ENCODE measurements at places on chromosomes 2 and 18. TPM values are rescaled to one million over a fixed set of nuclear protein-coding genes. Genes with fewer than 3 reads are reported as not detected.

Gene MC2R
- polyA plus RNA-seq, result not detected

Gene RAB17
- polyA plus RNA-seq, result not detected

Gene ALMS1
- polyA plus RNA-seq, result 1.9 TPM

Gene PROC
- not detected for polyA plus RNA-seq

Gene CACNB4
- 0.11 TPM for polyA plus RNA-seq

Gene ARHGAP15
- polyA plus RNA-seq, result 253 TPM

Gene C2orf80
- not detected for polyA plus RNA-seq

Gene LGALSL
- polyA plus RNA-seq, result 0.32 TPM

Gene SNTG2
- 1.2 TPM for polyA plus RNA-seq

- DNase-seq, result no peak
These were observed 195.7 kb downstream of the CDH20 start for GRCh38 chr18:61528961-61529360.

- DNase-seq, result no peak
These were observed 173.0 kb upstream of the STK17B start for GRCh38 chr2:196344397-196344796.

DNA sequence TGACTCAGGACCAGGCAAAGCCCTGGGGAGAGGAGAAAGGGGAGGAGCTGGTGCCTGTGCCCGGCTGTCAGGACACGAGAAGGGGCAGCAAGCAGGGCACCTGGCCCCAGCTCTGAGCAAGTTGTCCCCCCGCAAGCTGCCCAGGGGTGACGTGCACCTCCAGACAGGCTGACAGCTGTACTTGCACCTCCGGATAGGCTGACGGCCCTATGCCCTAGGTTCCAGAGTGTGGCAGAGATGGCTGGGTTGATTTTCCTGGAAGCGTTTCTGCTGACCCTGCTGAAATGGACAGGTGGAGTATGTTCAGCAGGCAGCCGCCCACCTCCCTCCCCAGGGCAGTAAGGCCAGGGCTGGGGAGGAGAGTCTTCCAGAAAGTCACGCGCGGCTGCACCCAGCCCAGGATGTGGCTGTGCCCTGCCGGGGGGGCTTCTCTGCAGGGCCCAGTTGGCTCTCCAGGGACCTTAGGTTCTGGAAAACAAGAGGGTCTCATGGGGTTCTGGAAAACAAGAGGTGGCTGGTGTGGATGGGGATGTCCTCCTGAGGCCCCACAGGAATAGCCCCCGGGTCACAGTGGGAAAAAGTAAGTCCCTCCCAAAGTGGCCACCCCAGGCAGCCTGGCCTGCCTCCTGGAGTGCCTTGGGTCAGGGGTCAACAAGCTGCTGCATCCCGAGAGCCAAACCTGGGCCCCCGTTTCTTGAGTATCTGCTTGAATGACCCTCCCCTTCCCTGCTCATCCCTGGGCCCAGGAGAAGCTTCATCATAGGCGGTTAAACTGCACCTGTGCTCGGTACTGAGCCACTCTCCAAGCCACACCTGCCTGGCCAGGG, 71.4 kb upstream of the OTOS start:
- DNase-seq, result no peak

GRCh38 chr2:157743051-157743450, 114.4 kb upstream of the ACVR1C start:
- DNase-seq, result no peak

GRCh38 chr2:142189501-142189900, 58.7 kb upstream of the LRP1B start:
- no peak for DNase-seq

GRCh38 chr2:230678451-230678850, 34.2 kb upstream of the CAB39 start:
- no peak for DNase-seq

GRCh38 chr2:203413796-203414195, 85.6 kb downstream of the ABI2 start:
- DNase-seq, result no peak

DNA sequence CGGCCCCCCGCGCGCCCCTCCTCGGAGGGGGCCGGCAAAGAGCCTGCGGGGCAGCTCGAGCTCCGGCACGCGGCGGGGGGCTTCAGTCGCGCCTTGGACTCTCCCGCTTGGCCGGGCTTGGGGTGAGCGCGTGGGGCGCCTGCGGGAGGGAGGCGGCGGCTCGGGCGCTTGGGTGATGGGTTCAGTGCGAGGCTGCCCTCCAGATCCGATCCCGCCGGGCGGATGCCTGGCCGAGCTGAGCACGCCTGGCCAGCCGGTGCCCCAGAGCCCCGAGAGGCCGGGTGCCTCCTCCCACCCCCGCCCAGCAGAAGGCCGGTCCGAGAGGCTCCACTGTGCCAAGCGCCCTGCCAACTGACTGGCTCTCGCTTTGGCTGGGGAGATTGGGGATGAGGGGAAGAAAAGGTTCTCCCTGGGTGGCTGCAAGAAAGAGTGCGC, 273 bp upstream of the NXPH2 start:
- no peak for DNase-seq

GRCh38 chr2:74502720-74503505, 3.5 kb upstream of the LBX2 start:
- no peak for DNase-seq

GRCh38 chr18:21853016-21853415, 112.4 kb downstream of the MIB1 start:
- DNase-seq, result no peak

- DNase-seq, result no peak
These were observed 102.5 kb upstream of the NOSTRIN start for GRCh38 chr2:168699844-168700417.

- DNase-seq, result no peak
These were observed 118.6 kb downstream of the LOXHD1 start for GRCh38 chr18:46538376-46538775.

DNA sequence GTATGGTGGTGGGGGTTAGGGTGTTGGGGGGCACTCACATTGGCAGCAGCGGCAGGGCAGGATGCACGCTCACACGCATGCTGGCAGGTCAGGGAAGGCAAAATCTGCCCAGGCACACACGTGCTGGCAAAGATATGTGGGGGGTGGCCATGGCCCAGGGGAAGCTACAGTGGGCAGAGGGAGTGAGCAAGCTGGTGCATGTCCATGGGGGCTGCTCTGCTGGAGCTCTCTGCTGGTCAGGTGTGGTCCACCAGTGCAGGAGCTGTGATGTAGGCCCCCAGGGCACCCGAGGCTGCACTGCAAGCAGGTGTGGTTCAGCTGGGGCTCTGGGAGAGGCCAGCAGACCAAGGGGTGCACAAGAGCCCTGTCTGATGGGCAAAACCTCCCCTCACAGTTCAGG, 491.5 kb upstream of the TNP1 start:
- DNase-seq, result no peak

- no peak for DNase-seq
These were observed 355.8 kb downstream of the ARL6IP6 start for GRCh38 chr2:153074207-153074606.

GRCh38 chr18:62196079-62196478, 9.0 kb downstream of the RELCH start:
- no peak for DNase-seq

DNA sequence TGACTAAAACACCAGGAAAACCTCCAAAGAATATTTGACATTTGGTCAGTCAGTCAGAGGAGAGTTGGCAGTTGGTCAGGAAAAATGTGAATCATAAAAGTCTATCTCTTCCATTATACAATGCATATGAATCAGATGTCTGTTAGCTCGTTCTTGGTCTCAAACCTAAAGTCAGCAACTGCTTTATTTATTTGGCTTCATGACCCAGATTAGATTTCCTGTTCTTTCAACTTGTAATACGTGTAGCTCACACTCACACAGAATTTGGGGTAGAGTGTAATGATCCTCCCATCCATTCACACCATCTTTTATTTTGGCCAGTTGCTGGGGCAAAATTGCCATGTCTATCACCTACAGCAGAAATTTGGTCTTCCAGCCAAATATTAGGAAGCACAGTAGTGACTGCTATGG, 81.9 kb upstream of the COL5A2 start:
- DNase-seq, result peak; percentile 3

DNA sequence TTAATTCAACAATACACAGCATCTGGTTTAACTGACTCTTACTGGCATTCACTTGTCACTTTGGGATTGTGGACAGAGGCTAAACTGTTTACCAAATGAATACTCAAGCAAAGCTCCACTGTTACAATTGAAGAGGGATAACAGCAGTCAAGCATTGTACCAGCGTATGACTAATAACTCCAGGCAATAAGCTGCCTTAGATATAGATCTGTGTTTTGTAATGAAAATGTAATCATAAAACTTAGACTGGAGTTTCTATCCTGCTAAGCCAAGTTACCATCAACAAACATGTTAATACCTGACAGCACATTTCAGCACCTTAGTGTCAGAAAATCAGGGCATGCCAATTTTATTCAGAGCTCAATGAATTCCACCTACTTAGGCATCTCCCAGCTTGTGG, 889.5 kb downstream of the EPHA4 start:
- no peak for DNase-seq

DNA sequence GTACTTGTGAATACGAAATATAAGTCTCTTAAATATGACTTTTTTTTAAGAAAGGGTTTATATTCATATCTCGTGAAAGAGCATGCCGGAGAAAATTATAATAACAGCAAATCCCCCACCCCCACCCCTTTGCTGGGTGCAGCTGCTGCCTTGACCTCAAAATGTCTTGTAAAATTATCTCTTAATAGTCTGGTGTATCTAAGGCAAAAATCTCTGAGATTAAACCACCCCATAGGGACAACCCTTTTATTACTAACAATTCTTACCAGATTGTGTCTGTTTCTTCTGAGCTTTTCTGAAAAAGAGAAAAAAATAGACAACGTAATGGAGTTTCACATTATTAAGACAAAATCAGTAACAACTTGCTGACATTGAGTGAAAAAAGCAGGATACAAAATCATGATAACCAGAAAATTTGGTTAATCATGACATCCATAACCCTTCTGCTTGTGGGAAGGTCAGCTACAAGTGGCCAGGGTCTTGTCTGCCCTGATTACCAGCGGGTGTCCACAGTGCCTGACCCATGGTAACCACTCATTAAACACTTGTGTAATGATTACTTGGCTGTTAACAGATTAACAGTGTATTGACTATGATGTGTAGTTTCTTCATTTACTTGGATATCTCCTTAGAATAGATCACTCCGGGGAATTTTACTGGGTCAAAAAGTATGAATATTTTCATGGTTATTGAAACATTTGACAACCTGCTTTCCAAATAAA, 1.5 kb downstream of the STRADB start:
- DNase-seq, result no peak

GRCh38 chr2:84194181-84194580, 264.9 kb downstream of the SUCLG1 start:
- no peak for DNase-seq

GRCh38 chr2:112817082-112817689, 19.4 kb downstream of the IL1B start:
- DNase-seq, result no peak

DNA sequence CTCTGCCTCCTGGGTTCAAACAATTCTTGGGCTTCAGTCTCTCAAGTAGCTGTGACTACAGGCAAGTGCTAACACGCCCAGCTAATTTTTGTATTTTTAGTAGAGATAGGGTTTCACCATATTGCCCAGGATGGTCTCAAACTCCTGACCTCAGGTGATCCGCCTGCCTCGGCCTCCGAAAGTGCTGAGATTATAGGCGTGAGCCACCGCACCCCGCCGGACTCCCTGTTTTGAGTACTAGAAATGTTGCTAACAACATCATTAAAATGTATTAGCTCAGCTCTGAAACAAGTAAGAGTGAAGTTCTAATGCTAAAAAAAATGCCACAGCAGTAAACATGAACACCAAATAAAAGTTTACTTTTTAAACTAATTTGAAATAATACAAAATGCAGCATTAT, 937.7 kb downstream of the CPS1 start:
- no peak for DNase-seq

DNA sequence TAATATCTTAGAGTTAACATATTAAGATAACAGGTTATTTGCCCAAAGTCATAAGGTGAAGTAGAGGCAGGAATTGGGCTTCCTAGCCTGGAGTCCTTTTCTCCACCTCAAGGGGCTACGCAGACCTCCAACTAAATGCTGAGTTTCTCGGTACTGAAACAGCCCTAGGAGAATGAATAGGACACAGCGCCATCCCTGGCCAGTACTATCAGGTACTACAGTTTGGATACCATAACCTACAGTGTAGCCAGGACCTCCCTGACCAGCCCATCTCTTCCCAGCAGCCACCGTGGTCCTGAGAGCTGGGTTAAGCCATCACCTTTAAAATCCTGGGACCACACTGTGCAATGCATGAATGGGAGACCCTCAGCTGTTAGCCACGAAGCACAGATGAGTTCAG, 15.7 kb downstream of the CASP8 start:
- DNase-seq, result no peak

- no peak for DNase-seq
These were observed 119.2 kb downstream of the CYP26B1 start for GRCh38 chr2:72028351-72028995.

DNA sequence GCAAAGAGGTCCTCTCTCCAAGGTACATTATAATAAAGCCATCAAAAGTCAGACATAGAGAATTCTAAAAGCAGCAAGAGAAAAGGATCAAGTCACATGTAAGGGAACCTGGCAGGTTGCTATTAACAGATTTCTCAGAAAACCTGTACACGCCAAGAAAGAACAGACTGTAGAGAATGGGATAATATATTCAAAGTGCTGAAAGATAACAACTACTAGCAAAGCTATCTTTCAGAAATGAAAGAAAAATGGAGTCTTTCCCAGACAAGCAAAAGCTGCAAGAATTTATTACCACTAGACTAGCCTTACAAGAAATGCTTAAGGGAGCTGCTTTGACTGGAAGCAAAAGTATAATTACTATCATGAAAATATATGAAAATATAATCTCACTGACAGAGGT, 81.5 kb downstream of the PTPN2 start:
- no peak for DNase-seq

DNA sequence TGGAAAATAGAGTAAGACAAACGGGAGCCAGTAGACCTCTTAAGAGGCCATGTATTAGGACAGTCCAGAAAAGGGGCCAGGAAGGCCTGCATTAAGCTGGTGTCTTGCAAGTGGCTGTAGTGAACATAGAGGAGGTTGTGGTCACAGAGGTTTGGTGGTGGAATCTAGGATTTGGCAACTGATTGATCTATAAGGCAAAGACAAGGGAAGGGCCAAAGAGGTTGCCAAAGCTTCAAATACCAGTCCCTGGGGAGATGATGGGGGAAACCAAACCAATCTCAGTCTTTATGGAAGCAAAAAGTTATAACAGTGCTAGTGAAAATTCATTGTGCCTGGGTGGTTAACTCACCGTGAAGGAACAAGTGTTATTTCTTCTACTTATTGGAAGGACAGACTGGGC, 28.7 kb upstream of the RTN4 start:
- DNase-seq, result no peak

DNA sequence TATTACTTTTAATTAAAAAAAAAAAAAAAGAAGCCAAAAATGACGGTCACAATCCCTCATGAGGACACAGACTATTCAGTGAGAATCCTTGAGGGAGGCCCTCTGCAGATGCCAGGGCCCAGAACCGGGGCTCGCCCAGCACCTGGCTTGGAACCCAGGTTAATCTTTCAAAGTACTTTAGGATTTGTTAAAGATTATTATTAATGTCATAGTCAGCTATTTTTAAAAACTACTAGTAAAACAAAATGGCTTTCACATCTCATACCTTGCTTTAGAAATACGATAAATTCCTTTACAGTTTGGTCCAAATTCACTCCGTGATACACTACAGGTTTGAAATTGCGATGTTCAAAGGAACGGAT, 27.1 kb downstream of the C2orf76 start:
- DNase-seq, result no peak

Measured in naive thymus-derived CD8-positive, alpha-beta T cell (primary cell).